Stimulated activated CD4-positive, alpha-beta T cell treated with anti-CD3 and anti-CD28 coated beads, Interleukin-12 subunit alpha, Interleukin-12 subunit beta, amount 100 ng/mL, for 24 hours (primary cell): ENCODE measurements at places on chromosomes 7 and 10.

DNA sequence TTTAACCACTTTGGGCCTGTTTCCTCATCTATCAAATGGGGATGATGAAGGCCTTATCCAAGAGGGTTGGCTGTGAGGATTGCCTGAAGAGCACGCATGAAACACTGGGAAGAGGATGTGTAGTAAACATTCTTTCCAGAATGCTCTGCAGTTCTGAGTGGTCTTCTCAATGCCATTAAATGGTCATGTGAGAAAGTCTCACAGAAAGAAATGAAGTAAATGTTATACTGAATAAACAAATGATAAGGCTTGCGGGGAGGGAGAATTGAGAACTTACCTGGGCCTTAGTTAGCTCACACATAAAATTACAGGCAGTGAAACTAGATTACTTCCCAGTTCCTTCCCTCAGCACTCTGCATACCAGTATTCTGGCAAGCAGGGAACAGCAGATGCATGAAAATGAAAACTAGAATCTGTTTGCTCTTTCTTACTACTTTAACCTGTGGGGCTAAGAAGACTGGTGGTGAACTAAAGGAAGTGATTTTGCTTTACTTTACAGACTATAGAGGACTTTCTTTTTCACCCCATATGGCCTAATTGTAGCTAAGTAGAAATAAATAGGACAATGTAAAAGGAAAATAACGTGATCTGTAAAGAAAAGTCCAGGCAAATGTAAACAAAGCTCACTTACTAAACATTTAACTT lies 135.3 kb upstream of the CCDC6 start:
- DNase-seq, result no peak

GRCh38 chr10:306007-306674 lies 170.9 kb downstream of the ZMYND11 start:
- DNase-seq, result no peak

DNA sequence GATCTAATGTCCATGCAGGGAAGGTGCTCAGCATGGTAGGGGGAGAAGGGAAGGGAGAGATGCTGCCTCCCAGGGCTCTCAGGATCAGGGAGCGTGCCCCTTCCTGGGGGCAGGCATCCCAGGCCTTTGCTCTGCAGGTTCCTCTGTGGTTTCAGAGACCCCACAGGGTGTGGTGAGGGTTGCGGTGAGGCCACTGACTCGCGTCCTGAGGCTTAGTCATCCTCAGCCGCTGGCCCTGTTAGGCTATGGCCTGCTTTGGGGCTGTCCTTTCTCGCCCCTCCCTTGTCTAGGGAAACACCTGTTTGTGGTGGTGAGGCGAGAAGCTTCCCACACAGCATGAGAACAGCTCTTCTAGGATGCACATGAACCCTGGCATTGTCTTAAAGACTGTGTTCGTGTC lies 558.3 kb upstream of the FOXK1 start:
- DNase-seq, result no peak

- DNase-seq, result no peak
These were observed 81.9 kb upstream of the C1GALT1 start for GRCh38 chr7:7100432-7100849.

GRCh38 chr7:74256491-74257408 lies 2.6 kb upstream of the RFC2 start:
- DNase-seq, result no peak

- DNase-seq, result no peak
These were observed 120.9 kb downstream of the CREB5 start for GRCh38 chr7:28533267-28533666.

GRCh38 chr10:100986952-100987684 lies at the start of the genes MRPL43 and TWNK:
Gene MRPL43 (minus strand): TSS chr10:100987497. CDS start chr10:100987443, 54 bp downstream.
Gene TWNK (plus strand): TSS chr10:100987543. CDS start chr10:100988211, 668 bp downstream.
- DNase-seq, result peak; percentile 80

- no peak for DNase-seq
These were observed 57.1 kb downstream of the LRRTM3 start for GRCh38 chr10:66982792-66983474.

DNA sequence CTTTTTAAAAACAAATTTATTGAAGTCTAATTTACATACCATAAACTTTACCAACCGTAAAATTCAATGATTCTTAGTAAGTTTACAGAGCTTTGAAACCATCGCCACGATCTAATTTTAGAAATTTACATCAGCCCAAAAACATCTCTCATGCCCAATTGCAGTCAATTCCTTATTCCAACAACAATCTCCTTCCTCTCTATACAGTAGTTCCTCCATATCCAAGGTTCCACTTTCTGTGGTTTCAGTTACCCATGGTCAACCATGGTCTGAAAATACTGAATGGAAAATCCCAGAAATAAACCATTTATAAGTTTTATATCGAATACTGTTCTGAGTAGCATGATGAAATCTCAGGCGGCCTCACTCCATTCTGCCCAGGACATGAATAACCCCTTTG lies 183.4 kb upstream of the ADCY1 start:
- DNase-seq, result no peak

DNA sequence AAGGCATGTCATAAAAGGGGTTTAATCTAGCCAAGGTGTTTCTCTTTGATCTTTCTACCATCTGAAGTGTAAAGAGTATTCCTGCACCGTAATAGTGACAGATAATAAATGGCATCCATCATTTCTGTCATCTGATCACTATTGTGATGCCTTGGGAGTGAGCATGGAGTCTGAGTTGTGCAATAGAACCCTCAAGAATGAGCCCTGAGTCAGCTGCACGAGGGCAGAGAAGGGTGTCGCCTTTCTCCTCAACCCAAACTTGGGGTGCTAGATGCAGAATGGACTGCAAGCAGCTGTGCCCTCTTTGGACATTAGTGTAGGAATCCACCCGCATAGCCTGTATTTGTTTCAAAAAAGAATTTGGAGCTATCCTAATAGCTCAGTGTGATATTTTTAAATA lies 115.2 kb downstream of the ZNF37A start:
- DNase-seq, result no peak

DNA sequence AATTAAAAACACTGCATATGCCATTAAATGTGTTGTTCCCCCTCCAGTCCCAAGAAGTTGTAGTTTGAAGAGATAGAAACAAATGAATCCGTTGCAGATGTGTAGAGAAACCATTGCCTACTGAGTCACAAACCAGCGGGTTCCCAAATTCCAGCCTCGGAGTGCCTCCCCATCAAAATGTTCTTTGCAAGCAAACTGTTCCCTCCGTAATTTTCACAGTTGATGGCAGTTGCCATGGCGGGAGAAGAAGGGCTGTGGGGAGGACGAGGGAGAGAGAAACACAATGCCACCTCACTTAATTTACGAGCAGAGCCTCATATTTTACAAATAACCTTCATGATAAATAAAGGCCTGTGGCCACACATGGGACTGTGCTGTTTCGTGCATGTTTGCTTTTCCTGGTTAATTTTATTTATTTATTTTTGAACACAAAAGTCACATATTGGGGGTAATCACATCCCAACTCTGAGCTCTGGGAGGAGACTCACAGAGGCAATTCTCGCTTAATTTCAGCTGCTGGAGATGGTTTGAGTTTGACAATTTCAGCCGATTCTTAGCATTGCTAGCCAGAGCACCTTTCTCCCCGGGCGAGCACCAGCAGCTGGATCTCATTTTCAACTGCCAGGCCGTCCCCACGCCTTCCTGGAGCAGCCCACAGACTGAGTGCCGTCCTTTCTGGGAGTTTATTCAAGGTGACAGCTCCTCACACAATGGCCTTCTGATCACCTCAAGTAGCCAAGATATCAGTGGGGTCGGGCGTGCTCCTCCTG lies 1084.2 kb downstream of the KCNMA1 start:
- no peak for DNase-seq

- no peak for DNase-seq
These were observed 751.8 kb downstream of the KCNMA1 start for GRCh38 chr10:76885816-76886215.

- DNase-seq, result no peak
These were observed 42.9 kb downstream of the HK1 start for GRCh38 chr10:69321039-69321715.

DNA sequence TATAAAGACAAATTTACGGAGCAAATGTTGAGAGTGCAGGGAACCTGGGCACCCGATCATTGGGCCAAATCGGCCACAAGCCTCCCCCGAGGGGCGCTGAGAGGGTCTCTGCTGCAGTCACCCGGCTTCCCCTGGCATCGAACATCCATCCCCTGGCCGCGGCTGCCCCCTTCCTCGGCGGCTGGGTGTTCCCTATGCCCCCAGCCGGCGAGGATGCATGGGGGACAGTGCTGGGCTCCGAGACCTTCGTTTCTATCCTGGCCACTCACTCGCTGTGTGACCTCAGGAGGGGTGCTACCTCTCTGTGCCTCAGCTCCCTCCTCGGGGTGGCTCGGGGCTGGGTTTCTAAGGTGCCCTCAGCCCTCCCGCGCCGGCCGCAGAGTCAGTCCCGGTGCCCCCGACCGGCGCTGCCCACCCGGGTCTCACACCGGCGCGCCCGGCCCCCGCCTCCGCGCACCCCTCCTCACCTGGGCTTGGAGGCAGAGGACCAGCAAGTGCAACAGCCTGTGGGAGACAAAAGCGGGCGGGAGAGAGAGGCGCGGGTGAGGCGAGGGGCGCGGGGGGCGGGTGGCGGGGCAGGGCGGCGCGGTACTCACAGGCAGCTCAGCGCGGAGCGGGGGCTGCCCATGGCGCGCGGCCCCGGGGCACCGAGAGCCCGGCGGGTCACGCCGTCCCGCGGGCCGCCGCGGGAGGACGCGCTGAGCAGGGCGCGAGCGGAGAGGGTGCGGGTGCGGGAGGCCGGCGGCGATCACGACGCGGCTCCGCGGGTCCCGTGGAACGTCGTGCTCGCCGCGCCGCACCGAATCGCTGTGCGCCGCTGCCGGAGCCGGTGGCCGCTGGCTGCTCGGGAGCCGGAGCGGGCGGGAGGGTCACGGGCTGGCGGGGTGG lies at the start of gene FGF8:
Gene FGF8 (minus strand): TSS at position 842 of the 888 bp plus-strand sequence. CDS start 214 bp downstream, at position 628.
- no peak for DNase-seq

DNA sequence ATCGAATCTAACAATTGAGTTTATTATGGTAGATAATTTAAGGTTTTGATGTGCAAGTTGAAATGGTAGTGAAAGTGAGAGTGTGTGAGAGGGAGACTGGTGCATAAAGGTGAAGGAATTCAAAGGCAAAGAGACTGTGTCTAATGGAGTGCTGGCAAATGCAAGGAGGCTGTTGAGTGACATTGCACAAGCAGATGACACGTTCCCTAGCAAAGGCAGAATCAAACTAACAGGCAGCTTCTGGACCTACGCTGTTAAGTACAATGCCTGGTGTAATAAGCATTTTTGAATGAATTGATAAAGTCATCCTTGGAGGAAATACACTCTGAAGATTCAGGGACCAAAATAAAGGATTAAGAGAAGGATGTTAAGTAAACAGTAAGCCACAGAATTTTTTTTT lies 11.7 kb upstream of the GPR141 start:
- no peak for DNase-seq

- no peak for DNase-seq
These were observed 9.8 kb downstream of the CLRN3 start for GRCh38 chr10:127882801-127883459.

DNA sequence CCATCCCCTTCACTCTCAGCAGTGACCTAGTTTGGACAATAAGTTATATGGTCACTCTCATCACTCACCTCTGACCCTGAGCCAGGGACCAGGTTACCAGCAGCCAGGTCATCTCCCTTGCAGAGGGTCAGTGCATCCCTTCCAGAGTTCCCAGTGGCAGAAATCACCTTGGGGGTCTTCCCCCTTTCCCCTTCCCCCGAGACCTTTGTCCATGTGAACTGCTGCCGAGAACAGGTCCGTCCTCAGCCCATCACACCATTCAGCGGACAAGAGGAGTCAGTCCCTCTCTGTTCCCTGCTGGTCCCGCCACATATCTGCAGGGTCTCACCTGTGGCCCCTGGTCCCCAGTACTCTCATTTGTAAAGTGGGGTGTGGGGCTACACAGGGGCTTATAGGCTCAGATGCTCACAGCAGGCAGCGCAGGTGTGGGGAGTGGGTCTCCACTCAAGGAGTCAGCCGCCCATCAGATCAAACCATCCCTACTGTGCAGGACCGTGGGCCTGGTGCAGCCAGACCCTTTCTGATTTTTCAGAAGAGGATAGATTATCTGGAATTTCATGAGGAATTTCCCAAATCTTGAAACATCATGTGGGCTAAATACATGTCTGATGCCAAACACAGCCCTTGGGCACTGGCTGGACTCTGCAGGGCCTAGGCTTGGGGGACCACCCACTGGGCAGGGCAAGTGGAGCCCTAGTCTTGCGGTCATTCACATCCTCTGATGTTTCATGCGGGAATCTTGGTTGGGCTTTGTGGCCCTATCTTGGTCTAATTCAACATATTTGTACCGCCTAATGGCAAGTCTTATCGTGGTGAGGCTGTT lies 6.5 kb downstream of the DEPP1 start:
- no peak for DNase-seq

- DNase-seq, result no peak
These were observed 2.7 kb downstream of the ASAH2 start for GRCh38 chr10:50248598-50248997.

- DNase-seq, result peak; percentile 21
These were observed at the start of gene EBF3 for GRCh38 chr10:129963641-129964501. Gene EBF3 (minus strand): TSS chr10:129964274. CDS start chr10:129963768, 506 bp downstream.

- DNase-seq, result no peak
These were observed 28.4 kb downstream of the DPCD start for GRCh38 chr10:101616415-101617101.

GRCh38 chr7:122311050-122311700 lies 6.6 kb upstream of the FEZF1 start:
- no peak for DNase-seq

- no peak for DNase-seq
These were observed 63.3 kb downstream of the ZNF107 start for GRCh38 chr7:64729089-64729848.

GRCh38 chr10:54665095-54665494 lies 135.9 kb downstream of the PCDH15 start:
- no peak for DNase-seq

GRCh38 chr10:70906031-70906783 lies 17.8 kb upstream of the PCBD1 start:
- no peak for DNase-seq

- no peak for DNase-seq
These were observed 15.5 kb upstream of the PFKFB3 start for GRCh38 chr10:6187278-6187677.

- no peak for DNase-seq
These were observed 47.6 kb downstream of the FZD1 start for GRCh38 chr7:91311839-91312238.

DNA sequence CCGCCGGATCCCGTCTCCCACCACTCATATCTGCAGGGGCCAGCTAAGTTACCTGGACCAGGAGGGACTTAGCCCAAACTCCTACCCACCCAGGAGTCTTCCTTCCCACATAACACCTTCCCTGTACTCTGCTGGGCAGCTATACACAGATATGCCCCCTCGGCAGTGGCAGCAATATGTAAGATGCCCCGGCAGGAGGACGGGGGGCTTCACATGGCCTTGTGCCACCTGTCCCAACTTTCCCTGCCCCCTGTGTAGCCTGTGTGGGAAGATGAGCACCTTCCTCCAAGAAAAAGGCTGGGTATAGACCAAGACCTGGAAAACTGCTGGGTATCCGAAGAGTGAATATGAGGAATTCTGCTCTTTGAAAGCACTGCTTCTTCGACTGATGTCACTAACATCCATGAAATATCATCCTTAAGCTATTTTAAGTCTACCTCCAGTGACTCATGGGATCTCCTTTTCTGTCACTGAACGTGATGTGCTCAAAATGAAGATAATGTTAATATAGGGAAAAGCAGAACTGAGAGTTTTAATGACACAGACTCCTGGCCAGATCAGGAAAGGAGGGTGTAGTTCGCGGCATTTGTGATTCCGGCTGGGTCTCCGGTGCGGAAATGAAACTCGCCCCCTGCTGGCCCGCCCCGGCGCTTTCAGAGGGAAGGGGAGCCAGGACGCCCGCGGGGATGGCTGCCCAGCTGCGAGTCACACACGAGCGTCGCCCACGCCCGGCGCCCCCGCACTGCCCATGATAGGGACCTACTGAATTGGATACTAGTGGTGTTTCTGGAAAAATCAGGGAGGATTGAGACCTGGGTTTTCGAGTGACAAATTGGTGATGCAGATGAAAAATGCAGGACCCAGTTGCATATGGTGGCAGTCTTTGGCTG lies 256.9 kb upstream of the NFE2L3 start:
- peak; percentile 17 for DNase-seq
